CD4-positive, alpha-beta T cell treated with Interleukin-12 subunit alpha and Interleukin-12 subunit beta, for 1 hour (primary cell): ENCODE measurements at places on chromosomes 13 and 19.

GRCh38 chr19:33461256-33462111 is 60.1 kb downstream of the PEPD start:
- no peak for DNase-seq

DNA sequence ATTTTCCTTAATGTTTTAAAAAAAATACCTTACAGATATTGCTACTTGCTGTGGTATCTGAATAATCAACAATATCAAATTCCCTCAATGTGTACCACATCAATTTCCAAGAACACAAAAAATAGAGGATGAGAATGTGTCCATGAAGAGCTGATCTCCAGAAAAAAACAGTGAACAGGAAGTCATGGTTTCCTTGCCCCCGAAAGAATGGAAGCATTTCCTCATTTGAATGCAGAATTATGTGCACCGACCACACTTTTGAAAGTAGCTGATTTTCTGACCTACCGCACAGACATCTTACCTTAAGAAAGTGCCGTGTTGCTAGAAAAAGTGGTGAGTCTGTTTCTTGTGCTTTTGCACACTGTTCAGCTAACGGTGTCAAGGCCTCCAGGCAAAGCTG is 13.4 kb upstream of the EEF1AKMT1 start:
- DNase-seq: no peak

DNA sequence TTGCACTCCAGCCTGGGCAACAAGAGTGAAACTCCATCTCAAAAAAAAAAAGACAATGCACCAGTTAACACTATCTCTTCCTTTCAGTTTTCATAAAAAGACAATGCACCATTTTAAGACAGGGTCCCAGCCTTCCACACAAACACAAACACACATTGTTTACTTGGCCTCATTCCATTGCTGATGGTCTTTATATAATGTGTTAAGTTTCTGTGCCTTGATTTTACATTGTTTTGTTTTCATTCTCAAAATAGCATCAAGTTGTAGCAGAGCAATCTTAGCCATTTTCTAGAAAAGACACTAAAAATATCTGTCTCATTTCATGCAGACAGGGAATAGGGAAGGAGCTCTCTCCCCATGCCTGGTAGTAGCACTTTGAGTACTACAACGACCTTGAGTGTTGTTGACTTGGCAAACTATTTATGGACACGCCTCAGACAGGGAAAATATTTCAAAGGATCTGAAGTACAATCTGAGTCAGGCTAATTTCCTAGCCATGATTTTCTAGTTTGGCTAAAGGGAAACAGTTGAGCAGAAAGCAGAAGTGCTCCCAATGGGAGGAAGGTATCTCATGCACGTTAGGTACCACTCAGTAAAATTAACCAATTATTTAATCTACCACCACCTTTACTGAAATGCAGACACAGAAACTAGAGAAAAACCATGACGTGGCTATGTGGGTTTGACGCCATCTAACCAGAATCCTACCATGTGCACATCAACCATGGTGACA is 120.6 kb downstream of the ABCC4 start:
- DNase-seq: no peak

- no peak for DNase-seq
Observed at GRCh38 chr13:35552172-35552844, 75.8 kb upstream of the MAB21L1 start.

GRCh38 chr19:46913852-46914430 is 53.1 kb downstream of the ARHGAP35 start:
- DNase-seq: no peak

- no peak for DNase-seq
Observed at GRCh38 chr19:1171755-1172352, 2.2 kb downstream of the SBNO2 start.

DNA sequence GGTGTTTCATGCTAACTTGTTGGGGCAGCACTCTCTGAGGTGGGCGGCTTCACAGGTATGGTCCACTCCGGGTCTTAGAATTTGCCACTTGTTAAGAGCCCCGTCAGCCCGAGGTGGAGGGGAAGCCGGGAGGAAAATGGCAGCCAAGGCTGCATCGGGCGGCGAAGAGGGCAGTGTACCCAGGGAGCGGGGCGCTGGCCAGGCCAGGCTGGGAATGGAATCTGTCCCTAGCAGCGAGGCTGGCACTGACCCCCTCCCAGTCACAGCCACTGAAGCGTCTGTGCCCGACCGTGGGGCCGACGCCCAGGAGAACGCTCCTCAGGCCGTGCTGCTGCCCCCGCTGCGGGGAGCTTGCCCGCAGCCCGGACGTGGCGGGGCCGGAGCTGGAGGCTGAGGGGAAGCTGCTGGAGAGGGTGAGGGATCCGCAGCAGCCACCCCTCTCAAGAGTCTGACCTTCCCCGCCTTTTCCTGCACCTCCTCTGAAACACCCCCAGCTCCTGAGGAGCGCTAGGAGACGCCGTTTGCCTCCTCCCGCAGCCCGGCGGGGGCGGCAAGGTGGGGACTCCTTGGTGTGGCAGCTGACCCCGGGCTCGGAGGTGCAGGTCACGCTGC is 313.8 kb upstream of the SPRY2 start:
- no peak for DNase-seq

DNA sequence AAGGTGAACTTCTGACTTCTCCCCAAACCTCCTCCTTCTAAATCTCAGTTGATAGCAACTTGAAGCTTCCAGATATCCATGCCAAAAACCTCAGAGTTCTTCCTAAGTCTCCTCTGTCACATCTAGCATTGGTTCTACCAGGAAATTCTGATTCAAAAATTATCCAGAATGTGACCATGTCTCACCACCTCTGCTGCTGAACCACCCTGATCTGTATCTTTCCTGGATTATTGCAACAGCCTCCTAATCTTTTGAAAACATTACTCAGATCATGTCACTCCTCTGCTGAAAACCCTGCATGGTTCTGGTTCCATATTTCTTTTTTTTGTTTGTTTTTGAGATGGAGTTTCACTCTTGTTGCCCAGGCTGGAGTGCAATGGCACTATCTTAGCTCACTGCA is 78.7 kb upstream of the TNFSF11 start:
- no peak for DNase-seq

DNA sequence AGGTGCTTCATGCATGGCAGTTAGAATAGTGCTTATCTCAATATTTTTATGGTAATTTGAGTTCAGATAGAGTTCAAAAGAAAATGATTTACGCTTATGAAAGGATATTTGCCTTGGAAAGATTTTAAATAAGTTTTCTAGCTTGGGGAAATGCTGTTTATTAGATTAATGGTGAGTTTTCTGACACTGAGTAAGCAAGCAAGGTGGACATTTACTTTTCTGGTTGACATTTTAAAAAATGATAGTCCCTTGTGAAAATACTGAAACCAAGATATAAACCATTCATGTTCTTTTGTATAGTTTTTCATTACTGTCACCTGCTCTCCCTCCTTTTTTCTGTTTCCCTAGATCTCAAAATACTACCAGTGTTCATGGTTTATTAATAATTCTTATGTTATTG is 1034.8 kb upstream of the SPRY2 start:
- DNase-seq: no peak

DNA sequence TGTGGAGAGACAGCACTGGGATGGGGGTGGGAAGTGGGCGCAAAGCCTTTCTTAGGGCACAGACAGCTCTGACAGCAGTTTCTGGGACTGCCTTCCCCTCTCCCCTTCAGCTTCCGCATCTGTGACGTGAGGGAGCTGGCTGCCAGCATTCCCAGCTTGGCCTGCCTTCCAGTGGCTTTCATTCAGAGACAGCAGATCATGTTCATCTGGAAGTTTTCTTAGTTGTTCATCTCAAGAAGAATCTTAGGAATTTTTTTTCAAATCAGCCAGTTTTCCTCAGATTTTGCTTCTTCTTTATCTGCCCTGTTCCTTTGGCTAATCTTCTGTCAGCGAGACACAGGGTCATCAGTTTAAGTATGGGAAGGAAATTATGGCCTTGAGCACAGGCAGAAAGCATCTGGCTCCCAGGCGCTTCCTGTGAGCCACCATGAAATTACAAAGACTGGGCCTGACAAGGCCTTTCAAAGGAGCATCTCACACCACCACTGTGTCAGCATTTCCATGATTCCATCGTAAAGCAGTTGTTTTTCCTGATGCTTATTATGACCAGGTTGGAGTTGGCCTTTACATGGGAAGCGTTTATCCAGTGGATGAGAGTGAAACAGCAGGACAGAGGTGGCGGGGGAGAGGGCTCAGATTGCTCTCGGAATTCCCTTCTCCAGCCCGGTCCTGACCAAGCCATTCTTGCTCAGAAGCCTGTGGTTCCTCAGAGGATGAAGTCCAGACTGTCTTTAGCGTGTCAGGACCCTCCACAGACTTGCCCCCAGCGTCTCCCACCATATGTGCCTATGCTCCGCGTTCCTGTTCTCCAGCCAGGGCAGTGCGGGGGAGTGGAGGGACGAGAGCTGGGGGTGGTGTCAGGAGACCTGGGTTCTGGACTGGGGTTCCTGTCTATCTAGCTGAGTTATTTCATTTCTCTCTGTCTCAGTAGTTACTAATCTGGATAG is 43.6 kb downstream of the ARHGAP35 start:
- DNase-seq: no peak

GRCh38 chr13:24187185-24187584 is 26.7 kb downstream of the SPATA13 start:
- DNase-seq: peak; percentile 6

GRCh38 chr19:17555929-17556813 is 722 bp downstream of the COLGALT1 start:
- DNase-seq: no peak

GRCh38 chr13:43574605-43575004 is 212.2 kb downstream of the ENOX1 start:
- no peak for DNase-seq

DNA sequence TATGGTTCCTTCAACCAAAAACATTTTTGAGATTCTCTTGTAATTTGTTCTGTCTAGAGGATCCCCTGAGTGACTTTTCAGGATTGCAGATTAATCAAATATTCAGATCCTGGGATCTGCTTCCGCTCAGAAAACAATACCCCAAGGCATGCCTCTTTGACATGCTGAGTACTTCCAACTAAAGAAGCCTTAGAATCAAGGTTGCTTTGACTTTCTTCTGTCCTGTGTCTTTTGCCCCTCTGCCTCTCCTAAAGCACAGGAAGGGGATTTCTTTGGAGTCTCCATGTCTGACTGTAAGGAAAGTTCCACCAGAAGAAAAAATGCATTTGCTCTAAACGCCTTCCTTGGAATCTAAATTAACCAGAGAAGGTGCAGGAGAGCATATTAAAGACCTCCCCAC is 431.5 kb downstream of the FGF14 start:
- no peak for DNase-seq

- DNase-seq: no peak
Observed at GRCh38 chr19:18053576-18054219, 33.0 kb downstream of the IL12RB1 start.

DNA sequence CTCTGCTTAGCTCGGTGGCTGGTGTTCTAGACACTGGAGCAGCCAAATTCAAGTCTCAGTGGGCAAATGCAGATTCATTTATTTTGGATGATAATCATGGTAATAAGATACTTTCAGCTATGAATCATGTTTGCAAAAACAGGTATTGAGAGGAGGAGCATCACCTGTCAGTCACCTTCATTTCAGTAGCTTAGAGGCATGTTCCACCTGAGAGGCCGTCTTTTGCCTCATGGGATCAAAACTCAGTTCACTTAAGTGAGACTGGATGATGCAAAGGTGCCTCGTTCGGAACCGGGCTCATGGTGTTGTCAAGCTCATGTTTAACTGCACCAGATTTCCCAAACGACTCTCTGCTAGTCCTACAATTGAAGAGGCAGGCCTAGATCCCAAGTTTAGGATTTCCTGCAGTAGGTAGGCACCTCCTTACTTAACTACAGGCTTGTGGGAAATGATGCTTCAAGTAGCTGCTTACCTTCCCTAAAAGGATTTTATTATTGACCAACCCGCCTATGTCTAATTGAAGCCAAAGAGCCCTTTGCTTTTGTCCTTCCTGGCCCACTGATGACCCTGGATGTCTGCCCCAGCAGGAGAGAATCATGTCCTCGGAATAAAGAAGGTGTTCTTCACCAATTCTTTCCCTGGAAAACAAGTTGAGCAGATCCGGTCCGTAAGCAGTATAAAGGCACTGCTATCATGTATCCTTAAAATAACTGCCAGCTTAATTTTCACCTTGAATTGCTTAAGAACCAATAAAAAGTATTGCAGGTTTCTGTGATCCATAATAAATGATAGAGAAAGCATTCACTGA is 60.0 kb downstream of the ZAR1L start:
- no peak for DNase-seq

- no peak for DNase-seq
Observed at GRCh38 chr13:110227864-110228643, 78.9 kb downstream of the COL4A1 start.

GRCh38 chr13:63403733-63404132 is 1988.1 kb upstream of the PCDH20 start:
- no peak for DNase-seq

DNA sequence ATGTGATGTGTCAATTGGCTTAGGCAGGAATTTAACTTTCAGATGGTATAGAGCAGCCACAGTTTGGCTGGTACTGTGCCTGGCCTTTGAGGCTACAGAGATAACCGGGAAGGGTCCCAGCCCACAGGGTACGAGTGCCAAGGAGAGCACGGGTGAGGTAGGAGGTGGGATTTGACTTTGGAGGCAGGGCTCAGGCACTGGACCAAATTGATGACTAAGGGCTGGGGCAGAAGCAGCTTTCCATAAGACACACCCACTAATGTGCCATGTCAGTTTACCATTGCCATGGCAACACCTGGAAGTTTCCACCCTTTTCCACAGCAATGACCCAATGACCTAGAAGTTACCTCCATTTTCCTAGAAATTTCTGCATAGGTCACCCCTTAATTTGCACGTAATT is 466.2 kb downstream of the TSHZ3 start:
- DNase-seq: no peak

GRCh38 chr19:991174-991931 is 7.2 kb downstream of the WDR18 start:
- peak; percentile 56 for DNase-seq

DNA sequence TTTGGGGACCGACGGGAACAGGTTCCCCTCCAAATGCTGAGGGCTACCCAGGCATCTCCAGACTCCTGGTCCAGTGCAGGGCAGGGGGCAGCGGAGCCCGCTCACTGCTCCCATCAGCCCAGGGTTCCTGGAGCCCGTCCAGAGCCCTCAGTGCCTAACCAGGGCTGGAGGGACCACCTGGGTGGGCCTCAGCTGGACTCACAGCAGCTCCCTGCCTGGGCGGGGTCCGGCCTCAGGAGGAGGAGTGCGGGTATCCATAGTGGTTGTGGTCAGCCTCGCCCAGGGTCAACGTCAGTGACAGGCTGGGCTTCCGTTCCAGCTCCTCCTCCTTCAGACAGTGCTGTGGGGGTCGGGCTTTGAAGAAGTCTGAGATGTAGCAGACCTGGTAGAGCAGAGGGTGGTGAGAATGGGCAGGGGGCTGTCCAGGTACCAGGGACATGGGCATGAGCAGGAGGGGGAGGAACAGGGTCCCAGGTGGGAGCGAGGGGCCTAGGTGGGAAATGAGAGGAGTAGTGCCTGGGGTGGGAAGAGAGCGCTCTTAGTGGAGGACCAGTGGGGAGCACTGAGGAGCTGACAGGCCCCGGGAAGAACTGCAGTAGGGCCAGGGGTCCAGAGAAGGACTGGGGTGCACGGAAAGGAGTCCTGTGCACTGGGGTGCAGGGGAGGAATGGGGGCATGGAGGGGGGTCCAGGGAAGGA is 9.9 kb downstream of the PLPP2 start:
- no peak for DNase-seq

DNA sequence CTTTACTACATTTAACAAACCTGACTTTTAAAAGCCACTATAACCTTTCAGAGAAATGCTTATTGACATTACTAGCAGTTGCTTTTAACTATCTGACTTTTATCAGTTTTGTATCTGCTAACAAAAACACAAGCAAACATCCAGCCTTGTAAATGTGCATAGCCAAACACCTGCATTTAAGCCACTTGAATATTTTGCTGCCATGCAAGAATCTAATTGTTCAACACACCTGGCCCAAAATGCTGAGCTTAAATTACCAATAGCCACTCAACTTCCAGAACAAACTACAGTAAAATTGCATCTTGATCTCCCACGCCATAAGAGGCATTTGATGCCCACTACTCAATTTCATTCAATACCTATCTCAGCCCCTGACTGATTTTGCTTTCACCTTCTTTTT is 9.3 kb downstream of the ZIC5 start:
- DNase-seq: no peak
